ENCODE measurements at places on chromosomes 2 and 18.

GRCh38 chr18:51569153-51569552 lies 371.7 kb upstream of the MEX3C start:
- DNase-seq, result no peak

DNA sequence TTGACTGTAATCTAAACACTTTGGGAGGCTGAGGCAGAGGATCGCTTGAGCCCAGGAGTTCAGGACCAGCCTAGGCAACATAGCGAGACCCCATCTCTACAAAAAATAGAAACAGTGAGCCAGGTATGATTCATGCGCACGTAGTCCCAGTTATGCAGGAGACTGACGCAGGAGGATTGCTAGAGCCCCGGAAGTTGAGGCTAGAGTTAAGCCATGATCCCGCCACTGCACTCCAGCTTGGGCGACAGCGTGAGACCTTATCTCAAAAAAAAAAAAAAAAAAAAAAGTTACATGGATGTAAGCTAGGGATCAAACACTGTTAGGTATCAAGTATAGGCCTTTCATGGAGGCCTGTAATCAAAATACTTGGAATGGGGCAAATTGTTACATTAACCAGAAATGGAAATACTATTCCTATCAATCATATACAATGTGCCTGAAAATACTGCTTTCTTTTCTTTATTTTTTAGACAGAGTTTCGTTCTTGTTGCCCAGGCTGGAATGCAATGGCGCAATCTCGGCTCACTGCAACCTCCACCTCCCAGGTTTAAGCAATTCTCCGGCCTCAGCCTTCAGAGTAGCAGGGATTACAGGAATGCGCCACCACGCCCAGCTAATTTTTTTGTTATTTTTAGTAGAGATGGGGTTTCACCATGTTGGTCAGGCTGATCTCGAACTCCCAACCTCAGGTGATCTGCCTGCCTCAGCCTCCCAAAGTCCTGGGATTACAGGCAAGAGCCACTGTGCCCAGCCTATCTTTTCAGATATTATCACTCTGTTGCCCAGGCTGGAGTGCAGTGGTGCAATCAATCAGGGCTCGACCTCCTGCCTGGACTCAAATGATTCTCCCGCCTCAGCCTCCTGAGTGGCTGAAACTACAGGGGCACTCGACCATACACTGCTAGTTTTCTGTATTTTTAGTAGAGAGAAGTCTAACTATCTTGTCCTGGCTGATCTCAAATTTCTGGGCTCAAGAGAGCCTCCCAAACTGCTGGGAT lies 27.2 kb downstream of the XPO1 start:
- DNase-seq, result no peak

GRCh38 chr2:62287899-62288880 lies 92.3 kb downstream of the B3GNT2 start:
- DNase-seq, result peak; percentile 68

DNA sequence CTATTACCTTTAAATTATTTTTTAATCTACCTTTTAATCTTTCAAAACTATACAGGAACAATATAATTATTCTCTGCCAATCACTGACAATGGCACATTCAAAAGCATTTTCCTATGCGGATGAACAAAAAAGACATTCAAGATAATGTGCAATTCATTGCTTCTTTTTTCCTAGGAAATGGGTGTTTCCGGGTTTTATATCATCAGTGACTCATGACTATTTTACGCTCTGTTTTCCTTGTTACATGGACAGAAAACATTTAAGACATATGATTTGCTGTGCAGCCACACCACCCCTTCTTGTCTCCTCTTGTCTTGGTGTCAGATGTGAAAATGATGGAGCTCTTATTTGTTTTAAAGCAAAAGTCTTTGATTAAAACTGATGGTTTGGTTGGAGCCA lies 184.7 kb upstream of the LINC00305 start:
- DNase-seq, result peak; percentile 13

DNA sequence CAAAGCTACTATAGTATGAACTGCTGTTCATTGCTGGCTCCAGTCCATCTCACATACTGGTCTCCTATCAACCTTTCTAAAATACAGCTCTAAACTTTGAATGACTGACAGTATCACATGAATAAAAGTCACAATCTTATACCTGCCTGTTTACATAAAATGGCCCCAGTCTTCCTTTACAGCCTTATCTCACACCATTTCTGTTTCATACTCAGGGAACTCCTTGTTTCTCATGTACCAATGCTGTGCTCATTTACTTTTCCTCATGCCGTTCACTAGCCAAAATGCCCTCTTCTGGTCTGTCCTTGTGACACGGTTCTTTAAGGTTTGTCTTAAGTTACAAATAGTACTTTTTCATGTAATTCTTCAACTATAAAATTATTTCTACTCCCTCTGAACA lies 6.2 kb downstream of the ATP5MC3 start:
- DNase-seq, result no peak

- DNase-seq, result no peak
These were observed 446.6 kb downstream of the DSC3 start for GRCh38 chr18:30595942-30596341.

GRCh38 chr18:77635451-77635850 lies 385.8 kb downstream of the GALR1 start:
- no peak for DNase-seq

GRCh38 chr18:27540111-27540510 lies 355.0 kb upstream of the CHST9 start:
- DNase-seq, result peak; percentile 30

- no peak for DNase-seq
These were observed 10.8 kb downstream of the GALM start for GRCh38 chr2:38676681-38677080.

- DNase-seq, result peak; percentile 38
These were observed 643.3 kb downstream of the SOCS6 start for GRCh38 chr18:70931942-70932814.

- DNase-seq, result no peak
These were observed 49.9 kb downstream of the MTCL1 start for GRCh38 chr18:8754995-8755960.

DNA sequence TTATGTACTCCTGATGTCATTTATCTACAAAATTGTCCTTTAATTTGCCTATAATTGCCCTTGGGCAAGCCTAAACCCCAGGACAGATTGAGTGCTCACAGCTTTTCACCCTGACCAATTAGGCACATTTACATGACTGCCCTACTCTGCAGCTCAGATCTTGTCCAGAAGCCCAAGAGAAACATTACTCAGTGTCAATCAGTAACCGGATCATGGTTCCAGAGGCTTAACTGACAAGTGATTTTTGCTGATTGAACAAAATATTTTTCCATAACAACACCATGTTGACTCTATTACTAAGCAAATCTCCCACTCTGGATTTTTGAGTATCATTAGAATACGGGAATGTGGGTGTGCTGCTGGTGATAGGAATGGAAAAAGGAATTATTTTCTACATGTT lies 465.4 kb upstream of the TNP1 start:
- DNase-seq, result no peak

DNA sequence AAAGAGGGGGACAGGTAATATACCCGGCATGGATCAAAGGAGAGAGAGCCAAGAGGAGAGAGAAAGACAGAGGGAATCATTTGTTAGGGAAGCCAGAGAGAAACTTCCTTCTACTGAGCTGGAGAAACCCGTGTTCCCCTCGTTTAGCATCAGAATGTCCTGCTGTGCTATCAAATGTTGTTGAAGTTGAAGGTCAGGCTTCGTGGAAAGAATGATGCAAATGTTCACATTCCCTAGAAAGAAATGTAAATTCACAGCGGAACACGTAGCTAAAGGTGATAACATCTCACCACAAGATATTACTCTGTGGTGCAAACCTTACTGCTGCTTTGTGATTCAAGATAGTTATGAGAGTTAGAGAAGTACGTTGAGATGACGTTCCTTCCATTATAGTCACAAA lies 258.1 kb downstream of the LNPK start:
- no peak for DNase-seq

GRCh38 chr2:207289295-207290018 lies 123.7 kb upstream of the KLF7 start:
- DNase-seq, result no peak

DNA sequence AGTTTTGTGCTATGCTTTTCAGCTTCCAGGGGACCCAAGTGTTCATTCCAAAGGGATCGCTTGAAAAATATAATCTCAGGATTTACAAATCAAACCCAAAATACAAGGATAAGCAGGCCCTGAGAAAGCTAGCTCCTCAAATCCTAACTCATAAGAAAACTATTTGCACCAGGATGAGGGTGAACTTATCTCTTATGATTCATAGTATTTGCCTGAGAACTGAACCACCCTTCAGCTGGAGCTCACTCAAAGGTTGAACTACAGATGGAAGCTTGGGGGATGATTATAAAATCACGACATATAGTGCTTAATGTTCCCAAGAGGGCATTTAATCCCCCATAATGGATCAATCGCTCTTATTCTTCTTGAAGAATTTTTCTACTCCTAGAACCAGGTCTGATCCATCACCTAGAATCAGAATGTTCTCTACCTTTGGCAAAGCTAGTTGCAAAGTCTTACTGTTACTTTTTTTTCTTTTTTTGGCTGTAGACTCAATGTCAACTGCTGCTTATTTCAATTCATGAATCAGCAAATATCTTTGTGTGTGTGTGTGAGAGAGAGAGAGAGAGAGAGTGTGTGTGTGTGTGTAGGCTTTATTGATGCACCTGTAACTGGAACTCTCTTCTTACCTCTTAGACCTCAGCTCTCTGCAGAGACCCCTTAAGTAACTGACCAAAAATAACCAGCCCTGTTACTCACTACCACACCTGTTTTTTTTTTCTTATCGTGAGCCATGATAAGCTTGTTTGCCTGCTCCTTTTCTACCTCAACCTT lies 44.8 kb downstream of the ARL4C start:
- no peak for DNase-seq

DNA sequence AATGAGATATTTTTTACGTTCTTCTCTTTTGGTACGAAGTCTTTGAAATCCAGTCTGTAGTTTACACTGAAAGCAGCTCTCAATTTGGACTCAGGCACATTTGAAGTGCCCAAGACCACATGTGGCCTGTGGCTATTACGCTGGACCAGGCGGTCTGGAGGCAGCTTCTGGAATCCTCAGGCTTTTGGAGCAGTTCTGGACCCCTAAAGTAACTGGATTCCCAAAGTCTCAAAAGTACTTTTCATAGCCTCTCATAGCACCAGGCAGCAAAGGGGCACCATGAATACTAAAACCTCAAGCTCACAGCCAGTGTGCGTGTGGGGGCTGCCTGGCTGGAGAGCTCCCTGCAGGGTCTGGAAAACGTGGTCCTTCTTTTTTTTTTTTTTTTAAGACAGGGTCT lies 119.0 kb downstream of the SMAD7 start:
- DNase-seq, result no peak

DNA sequence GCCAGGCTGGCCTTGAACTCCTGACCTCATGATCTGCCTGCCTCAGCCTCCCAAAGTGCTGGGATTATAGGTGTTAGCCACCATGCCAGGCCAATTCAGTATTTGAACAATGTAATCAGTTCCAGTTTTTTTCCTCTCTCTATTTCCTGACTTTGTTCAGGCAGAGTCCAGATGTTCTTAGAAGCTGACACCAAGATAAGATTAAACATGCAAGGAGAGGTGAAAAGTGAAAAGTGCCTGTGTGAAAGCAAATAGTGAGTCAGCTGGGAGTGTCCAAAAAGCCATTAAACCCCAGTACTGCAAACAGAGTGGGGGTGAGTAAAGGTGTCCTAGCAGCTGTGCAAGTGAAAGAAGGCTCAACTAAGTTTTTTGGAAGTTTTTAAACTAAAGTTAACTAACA lies 231.5 kb downstream of the PTH2R start:
- no peak for DNase-seq

DNA sequence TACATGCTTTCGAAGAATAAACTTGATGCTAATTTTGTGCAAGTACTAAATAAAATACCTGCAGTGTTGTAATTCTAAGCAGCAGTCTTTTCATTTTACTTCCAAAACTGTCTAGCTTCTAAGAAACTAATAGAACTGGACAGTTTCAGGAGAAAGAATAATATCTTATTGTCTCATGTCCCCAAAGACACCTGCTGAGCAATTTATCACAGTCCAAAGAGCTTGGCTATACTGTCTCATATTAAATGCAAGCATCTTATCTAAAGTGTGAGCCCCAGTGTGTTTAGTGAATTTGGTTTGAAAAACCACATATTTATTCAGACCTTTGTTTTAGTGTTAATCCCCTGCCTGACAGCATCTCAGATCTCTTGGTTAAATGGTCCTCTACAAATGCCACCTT lies 374.3 kb downstream of the TMX3 start:
- no peak for DNase-seq

DNA sequence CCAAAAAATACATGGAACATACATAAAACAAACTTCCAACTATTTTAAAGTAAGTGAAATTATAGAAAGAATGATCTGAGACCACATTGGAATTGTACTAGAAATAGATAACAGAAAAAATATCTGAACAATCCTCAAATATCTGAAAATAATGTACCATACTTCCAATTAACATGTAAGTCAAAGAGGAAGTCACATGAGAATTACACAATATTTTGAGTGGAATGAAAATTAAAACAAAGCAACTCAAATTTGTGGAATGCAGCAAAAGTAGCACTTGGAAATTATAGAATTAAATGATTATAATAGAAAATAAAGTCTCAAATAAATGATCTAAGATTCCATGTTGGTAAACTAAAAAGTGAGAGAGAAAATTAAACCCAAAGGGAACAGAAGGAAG lies 38.3 kb upstream of the CTIF start:
- no peak for DNase-seq

DNA sequence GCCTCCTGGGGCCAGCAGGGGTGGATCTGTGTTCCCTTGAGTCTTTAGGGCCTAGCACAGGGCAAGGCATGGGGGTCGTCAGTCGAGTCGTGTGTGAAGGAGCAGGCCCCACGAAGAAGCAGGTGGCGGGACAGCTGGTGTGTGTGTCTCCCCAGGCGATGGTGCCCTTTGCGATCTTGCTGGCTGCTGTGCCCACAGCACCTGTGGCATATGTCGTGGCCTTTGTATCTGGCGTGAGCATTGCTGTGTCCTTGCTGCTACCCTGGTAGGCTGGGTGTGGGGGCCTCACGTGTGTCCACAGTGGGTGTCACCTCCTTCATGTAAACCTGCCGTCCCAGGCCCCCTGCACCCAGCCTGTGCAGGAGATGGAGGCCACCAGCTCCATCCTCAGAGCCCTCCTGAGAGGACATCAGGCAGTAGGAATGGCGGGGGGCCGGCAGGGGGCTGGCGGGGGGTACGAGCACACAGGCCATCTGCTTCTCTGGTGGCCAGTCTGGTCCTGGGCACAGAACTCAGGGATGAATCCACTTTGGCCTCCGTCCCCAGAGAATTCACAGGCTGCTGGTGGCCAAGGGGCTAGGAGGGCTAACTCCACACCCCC lies 13.2 kb downstream of the MFSD2B start:
- no peak for DNase-seq

DNA sequence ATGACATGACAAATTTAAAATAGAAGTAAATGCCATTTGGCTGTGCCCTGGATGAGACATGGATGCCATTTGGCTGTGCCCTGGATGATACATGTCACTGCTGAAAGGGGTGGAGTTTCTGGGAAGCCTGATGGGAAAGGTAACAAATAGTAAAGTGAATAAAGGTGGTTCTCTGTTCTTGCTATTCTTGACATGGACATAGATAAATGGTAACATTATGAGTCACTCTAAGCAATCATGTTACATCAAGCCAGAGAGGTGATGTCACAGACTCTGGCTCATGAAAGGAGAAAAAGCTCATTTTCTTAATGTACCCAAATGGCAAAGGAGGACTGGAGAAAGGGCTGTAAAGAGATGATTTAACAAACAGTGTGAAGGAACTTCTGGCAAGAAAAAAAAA lies 86.4 kb downstream of the EML6 start:
- no peak for DNase-seq

GRCh38 chr18:21074336-21075323 lies 37.0 kb downstream of the ROCK1 start:
- no peak for DNase-seq

- peak; percentile 59 for DNase-seq
These were observed 18.2 kb upstream of the TMEM247 start for GRCh38 chr2:46461011-46461674.

- DNase-seq, result no peak
These were observed 421.5 kb upstream of the MEIS1 start for GRCh38 chr2:66013456-66013855.
